Stimulated activated CD4-positive, alpha-beta T cell treated with anti-CD3 and anti-CD28 coated beads, Interleukin-4, amount 100 ng/mL, for 48 hours (primary cell): ENCODE measurements at places on chromosomes 1 and 21.

- no peak for DNase-seq
These were observed 273.0 kb upstream of the NFIA start for GRCh38 chr1:60809204-60809980.

DNA sequence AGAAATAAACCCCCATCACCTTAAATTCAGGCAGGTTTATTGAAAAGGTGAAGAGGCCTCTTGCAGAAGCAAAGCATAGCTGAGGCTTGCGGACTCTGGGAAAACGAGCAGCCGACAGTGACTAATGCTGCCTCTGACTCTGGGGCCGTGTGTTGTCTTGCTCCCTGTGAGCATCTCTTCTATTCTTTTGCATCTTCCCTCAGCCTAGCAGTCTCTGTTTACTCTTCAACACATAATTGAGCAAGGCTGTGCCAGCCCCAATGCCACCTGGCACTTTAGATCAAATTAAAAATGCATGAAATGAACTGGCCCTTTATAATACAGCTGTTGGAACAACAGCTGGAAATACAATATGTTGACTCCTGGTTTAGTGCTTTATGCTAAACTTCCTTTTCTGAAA lies 18.4 kb upstream of the REG4 start:
- no peak for DNase-seq

DNA sequence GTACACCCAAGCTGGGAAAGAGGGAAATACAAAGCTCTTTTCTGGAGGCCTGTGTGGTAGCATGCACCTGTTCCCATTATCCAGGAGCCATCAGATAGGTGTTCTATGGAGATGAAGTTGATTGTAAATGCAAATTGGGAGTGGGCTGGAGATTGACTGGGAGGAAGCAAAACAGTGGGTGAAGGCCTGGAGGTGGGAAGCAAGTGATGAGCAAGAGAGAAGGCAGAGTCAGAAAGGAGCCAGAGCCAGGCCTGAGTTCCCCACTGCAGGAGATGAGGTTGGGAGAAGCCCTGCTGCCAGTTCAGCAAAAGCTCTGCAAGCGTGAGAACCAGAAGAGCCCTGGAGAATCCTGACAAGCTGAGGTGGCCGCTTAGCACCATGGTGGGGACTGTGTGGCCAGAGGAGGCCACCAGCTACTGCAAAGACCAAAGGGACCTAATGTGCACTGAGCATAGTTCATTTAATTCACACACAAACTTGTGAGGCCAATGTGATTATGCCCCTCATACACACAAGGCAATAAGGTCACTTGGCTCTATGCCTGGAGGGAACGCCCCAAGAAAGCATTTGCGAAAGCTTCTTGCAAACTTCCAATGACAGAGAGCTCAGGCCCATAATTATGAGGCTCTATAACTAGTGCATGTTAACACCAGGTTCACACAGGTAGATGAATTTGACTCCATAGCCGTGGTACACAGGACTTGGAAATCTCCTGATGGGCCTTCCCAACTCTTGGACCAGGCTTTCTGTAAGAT lies 73.0 kb upstream of the GRIK3 start:
- no peak for DNase-seq

DNA sequence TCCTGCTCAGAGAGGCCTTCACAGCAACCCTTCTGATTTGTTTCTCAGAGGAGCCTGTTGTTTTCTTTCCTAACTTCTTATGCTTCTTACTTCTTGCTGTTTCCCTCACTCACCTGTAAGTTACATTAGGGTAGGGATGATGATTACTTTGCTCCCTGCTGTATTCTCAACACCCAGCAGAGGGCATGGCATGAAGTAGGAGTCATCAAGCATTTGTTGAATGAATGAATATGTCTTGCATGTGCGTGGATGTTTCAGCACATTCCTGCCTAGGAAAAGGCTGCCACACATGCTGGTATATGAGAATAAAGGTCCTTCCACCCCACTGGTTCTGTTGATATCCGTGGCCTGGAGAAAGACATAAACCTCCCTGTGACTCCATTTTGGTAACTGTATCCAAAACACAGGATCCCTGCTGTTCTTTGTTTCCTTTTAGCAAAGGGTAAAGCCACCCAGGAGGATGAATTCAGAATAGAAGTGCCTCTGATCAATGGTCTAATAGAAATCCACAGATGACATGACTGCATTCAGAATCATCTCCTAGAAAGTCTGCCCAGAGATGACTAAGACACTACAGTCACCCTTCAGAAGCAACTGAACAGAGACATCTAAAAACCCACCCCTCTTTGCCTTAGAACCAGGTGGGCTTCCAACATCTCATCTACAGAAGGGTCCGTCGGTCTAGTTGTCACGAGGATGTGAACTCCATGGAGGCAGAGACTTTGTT lies 168.8 kb downstream of the ZSCAN20 start:
- no peak for DNase-seq

DNA sequence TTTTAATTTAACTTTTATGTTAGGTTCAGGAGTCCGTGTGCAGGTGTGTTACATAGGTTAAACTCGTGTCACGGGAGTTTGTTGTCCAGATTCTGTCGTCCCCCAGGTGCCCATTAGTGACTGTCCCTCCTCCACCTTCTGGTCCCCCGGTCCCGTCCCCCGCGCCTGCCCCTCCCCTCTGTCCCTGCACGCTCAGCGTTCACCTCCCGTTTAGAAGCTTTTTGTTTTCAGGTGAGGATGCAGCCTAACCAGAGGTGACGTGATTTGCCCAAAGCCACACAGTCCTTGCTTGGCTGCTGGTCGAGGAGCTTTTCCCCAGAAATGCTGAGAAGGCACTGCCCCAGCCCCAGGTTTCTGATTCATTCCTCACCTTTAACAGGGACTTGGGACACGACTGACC lies 844 bp downstream of the C1orf146 start:
- DNase-seq: no peak

DNA sequence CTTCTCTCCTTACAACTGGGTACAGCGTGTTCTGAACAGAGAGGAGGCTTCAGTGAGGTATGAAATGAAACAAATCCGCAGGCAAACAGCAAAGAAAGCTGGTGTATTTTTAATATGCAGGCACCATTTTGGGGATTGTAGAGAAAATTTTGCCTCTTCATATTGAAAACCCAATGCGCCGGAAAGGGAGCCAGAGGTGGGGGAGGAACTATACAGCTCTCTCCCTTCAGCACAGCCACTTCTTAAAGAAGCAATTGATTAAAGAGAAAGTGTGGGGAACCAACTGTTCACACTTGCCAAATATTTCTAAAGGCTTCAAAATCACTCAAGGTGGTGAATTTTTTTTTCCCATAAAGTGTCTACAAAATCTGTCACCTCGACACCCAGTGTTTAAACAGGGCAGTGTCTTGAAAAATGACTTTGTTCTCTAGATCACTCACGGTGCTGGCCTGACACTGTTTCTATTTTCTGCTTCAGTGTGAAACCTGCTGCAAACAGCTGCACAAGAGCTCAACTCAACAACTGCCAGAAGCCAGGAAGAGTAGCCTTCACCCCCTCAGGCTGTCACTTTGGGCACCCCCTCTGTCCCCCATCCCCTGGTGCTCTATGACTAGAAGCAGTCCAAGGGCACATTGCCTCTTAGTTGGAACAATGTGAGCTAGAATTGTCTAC lies 123.8 kb upstream of the CTTNBP2NL start:
- no peak for DNase-seq

DNA sequence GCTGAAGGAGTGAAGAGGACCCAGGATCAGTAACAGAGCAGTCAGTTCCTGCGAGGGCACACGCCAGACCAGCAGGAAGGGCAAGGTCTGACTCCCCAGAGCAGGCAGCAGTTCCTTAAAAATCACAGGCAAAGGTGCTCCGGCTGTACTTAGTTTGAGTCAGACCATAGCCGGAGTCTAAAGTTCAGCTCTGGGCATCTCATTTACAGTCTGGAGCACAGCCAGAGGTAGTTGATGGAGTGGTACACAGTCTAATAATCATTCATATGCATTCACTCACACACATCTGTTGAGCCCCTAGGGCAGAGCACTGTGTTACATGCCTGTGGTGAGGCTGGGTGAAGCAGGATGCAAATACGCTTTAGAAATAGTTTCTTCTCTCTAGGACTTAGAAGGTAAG lies 7.3 kb upstream of the AMIGO1 start:
- DNase-seq: no peak

GRCh38 chr1:86998280-86998679 lies 83.8 kb downstream of the HS2ST1 start:
- no peak for DNase-seq

- DNase-seq: no peak
These were observed 352 bp downstream of the KCNK1 start for GRCh38 chr1:233614173-233614742.

- DNase-seq: no peak
These were observed 4.4 kb downstream of the CDC42 start for GRCh38 chr1:22056936-22057335.

DNA sequence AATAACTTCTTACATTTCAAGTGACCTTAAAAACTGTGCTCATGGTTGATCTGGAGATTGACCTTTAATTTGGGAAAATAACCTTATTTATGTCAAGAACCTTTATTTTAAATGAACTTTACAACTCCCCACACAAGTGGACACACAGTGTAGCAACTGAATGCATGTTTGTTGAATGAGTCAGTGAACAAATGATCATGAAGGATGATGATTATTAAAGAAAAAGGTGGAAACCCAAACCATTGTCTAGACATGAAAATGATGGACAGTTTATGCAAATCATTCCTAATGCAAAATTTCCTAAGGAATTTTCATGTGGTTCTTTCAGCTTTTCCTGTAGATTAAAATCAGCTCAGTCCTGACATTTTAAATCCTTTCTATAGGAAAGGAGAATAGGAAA lies 439.8 kb upstream of the RUNX1 start:
- DNase-seq: no peak

GRCh38 chr1:228387321-228387720 lies 19.3 kb downstream of the TRIM11 start:
- DNase-seq: no peak
